ENCODE measurements at places on chromosomes 3 and 15. TPM values are rescaled to one million over a fixed set of nuclear protein-coding genes. Genes with fewer than 3 reads are reported as not detected.

The PLA2G4B gene
- total RNA-seq, result 2.9 TPM

The ZNF80 gene
- total RNA-seq, result not detected

The NPAP1 gene
- 0.18 TPM for total RNA-seq

The GOLGA6D gene
- total RNA-seq, result 1.2 TPM

The GOLGA6A gene
- 0.85 TPM for total RNA-seq

The APOD gene
- 5.0 TPM for total RNA-seq

The KLHL40 gene
- not detected for total RNA-seq

DNA sequence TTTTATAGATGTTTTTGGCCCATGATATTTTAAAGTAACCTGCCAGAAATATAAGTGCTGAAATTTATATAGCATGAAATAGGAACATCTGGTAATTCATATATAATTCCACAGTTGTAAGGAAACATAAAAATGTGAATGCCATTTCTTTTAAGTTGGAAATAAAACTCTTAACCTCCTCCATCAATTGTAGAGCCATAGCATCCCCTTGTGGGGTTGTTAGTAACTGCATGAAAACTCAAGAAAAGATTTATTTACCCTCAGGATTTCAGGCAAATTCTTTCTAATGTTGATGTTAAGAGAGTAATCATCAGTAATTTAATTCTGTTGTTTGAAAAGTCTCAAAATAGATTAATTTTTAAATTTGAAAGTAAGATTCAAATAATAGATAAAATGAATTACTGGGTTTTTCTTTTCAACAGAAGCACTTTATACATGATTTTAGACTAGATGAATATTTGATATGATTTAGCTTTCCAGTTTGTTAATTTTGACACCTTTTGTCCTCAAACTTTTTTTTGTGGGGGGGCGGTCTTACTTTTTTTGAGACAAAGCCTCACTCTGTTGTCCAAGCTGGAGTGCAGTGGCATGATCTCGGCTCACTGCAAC is 74.7 kb downstream of the RASA2 start:
- no peaks in the 10 kb centered on the region for H3K4me1 ChIP-seq
- no peak overlapping the region for H3K27ac ChIP-seq
- H3K36me3 ChIP-seq, result peaks cover 10% of the 10 kb centered on the region
- no peak overlapping the region for H3K4me3 ChIP-seq

- H3K4me3 ChIP-seq, result no peak overlapping the region
- H3K27ac ChIP-seq, result no peak overlapping the region
- H3K36me3 ChIP-seq, result no peaks in the 10 kb centered on the region
Measured at GRCh38 chr15:38609097-38609738, 44.6 kb upstream of the RASGRP1 start.

DNA sequence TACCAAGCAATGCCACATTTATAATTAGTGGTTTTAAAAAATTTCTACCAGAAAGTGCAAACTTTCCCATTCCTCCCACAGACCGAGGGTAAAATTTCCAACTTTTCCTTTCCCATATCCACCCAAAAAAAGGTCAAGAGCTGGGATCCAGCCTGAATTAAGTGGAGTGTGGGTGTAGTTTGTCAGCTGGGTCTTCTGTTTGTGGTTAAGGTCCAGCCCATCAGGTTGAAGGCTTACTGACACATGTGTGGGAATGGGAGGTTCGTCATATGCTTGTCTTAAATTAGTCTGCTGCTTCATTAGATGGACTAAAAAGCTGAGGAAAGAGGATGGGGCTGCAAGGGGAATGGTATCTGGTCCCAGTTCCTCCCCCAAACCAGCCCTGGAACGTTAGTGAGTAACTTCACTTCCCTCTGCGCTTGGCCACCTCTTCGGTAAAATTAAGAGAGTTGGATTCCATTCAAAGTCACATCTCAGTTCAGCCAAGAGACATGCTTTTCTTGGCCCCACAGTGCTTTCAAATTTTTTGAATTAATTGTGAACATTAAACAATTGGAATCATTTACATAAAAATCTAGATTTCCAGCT is 59.0 kb upstream of the PLCL2 start:
- no peak overlapping the region for H3K4me3 ChIP-seq
- no peak for DNase-seq
- H3K4me1 ChIP-seq, result no peaks in the 10 kb centered on the region
- H3K27me3 ChIP-seq, result peaks cover 2% of the 10 kb centered on the region

- no peak for DNase-seq
- no peaks in the 10 kb centered on the region for H3K4me1 ChIP-seq
- peaks cover 3% of the 10 kb centered on the region for H3K27me3 ChIP-seq
- H3K27ac ChIP-seq, result no peak overlapping the region
- H3K36me3 ChIP-seq, result no peaks in the 10 kb centered on the region
- H3K4me3 ChIP-seq, result no peak overlapping the region
Measured at GRCh38 chr3:137285924-137286323, 328.1 kb downstream of the IL20RB start.

GRCh38 chr15:29364426-29365078 is 94.9 kb upstream of the NSMCE3 start:
- no peaks in the 10 kb centered on the region for H3K4me1 ChIP-seq
- H3K27ac ChIP-seq, result no peak overlapping the region
- no peaks in the 10 kb centered on the region for H3K27me3 ChIP-seq
- no peak for DNase-seq
- H3K36me3 ChIP-seq, result peaks cover 9% of the 10 kb centered on the region

DNA sequence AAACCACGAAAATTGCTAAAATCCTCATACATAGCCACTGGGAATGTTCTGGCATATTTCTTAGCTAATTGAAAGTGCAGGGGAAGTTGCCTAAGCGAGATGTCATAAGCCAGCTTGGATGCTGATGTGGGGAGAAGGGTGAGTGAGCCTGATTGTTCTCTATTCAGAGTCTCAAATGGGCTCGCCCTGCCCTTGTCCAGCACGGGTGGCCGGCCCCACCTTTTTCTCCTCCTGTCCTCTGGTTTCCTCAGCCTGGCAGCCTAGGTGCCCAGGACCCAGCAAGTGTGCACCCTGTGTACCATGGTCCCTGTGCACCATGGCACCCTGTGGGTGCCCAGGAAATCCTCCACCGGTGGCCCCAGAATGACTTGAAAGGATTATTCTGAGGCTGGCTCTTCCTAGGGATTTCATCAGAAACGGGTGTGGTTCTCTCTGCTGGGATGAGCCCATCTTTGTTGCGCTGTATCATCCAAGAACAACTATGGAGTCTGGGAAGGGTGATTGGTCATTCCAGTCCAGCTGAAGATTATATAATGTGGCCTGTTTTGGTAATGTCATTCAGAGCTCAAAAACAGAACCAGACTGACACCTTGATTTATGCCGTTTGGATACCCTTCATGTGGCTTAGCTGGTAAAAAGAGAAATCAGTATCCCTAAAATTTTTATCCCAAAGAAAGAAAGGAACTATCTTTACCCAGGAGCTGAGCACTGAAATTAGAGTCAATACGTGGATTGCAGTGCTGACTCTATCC is 150.8 kb upstream of the BHLHE40 start:
- H3K36me3 ChIP-seq, result peaks cover 7% of the 10 kb centered on the region

DNA sequence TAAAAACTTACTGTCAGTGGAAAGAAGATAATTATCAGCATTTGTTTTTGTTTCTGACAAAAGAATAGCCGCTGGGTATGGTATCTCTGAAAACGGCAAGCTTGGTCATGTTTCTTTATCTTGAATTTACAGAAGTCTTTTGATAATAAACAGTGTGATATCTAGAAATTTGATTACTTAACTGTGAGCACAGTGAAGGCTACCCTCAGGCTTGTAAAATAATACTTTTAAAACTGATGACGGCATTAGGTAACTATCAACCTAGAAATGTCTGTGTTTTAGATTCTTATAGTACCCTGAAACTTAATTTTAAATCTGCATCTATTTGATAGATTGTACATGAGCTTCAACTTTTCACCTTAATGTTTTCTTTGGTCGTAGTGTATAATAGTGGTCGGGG is 43.4 kb downstream of the NSUN3 start:
- no peaks in the 10 kb centered on the region for H3K27me3 ChIP-seq
- H3K4me3 ChIP-seq, result no peak overlapping the region
- H3K36me3 ChIP-seq, result no peaks in the 10 kb centered on the region
- H3K27ac ChIP-seq, result no peak overlapping the region
- H3K4me1 ChIP-seq, result no peaks in the 10 kb centered on the region

DNA sequence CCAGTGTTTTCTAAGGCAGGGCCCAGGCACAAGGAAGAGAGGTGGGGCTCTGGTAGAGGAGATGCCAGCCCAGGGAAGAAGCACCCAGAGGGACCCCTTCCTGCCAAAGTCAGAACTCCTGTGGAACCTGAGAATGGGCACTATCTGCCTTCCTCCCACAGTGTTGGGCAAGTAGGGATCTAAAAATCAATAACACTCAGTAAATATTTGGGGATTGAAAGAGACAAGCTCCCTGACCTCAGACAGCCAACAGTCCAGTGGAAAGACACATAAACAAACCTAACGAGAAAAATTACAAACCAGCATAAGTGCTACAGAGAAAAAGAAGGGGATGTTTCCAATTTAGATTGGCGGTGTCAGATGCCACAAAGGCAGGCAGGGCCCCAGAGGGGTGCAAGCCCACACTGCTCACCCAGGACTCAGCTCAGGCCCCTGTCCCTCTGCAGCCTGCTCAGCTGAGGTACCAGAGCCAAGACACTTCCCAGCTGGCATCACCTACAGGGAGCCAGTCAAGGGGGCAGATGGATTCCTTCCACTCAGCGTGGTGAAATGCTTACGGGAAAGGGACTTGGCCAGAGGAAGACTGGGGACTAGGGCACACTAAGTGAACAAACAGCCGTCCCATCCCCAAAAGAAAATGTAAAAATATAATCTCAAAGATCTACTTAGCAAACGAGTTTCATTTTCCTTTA is 15.9 kb downstream of the ADCY5 start:
- peaks cover 10% of the 10 kb centered on the region for H3K4me1 ChIP-seq
- no peak overlapping the region for H3K4me3 ChIP-seq
- peaks cover 10% of the 10 kb centered on the region for H3K27me3 ChIP-seq
- no peaks in the 10 kb centered on the region for H3K36me3 ChIP-seq

- no peak overlapping the region for H3K4me3 ChIP-seq
- H3K4me1 ChIP-seq, result no peaks in the 10 kb centered on the region
- peaks cover 11% of the 10 kb centered on the region for H3K27me3 ChIP-seq
- no peak for DNase-seq
- no peak overlapping the region for H3K27ac ChIP-seq
Measured at GRCh38 chr15:101477851-101478362, 11.6 kb downstream of the PCSK6 start.

- no peaks in the 10 kb centered on the region for H3K36me3 ChIP-seq
- peaks cover 2% of the 10 kb centered on the region for H3K27me3 ChIP-seq
- H3K4me3 ChIP-seq, result no peak overlapping the region
- no peak overlapping the region for H3K27ac ChIP-seq
- no peaks in the 10 kb centered on the region for H3K4me1 ChIP-seq
- DNase-seq, result no peak
Measured at GRCh38 chr3:156251424-156251823, 131.0 kb downstream of the KCNAB1 start.
